ENCODE measurements at places on chromosomes 2 and 18. TPM values are rescaled to one million over a fixed set of nuclear protein-coding genes. Genes with fewer than 3 reads are reported as not detected.

The TRIB2 gene
- 32.0 TPM for total RNA-seq

The TMEM17 gene
- 4.4 TPM for total RNA-seq

The GNAL gene
- total RNA-seq = 14.7 TPM

The GPAT2 gene
- total RNA-seq = 1.6 TPM

The AGXT gene
- total RNA-seq = 0.25 TPM

The MAP2 gene
- total RNA-seq = 58.1 TPM

The MC2R gene
- total RNA-seq = not detected

The CPO gene
- total RNA-seq = not detected

The TMEM178A gene
- total RNA-seq = 2.8 TPM

The DPYSL5 gene
- total RNA-seq = 1.3 TPM

The ANKRD62 gene
- not detected for total RNA-seq

The WDR43 gene
- total RNA-seq = 70.3 TPM

The INPP1 gene
- 7.1 TPM for total RNA-seq

The HOXD1 gene
- 9.8 TPM for total RNA-seq

The MLPH gene
- total RNA-seq = 27.3 TPM

The AOX1 gene
- 0.88 TPM for total RNA-seq

The RTP5 gene
- total RNA-seq = not detected

The RGPD3 gene
- total RNA-seq = 0.14 TPM

The HAAO gene
- total RNA-seq = 2.8 TPM

The MERTK gene
- 2.7 TPM for total RNA-seq

The TRIM54 gene
- 0.27 TPM for total RNA-seq

The ZNF521 gene
- total RNA-seq = 14.5 TPM

The NCKAP1 gene
- total RNA-seq = 189 TPM

The WNT10A gene
- total RNA-seq = 7.1 TPM

The NCL gene
- 160 TPM for total RNA-seq

The ATP6V1B1 gene
- not detected for total RNA-seq

The SP100 gene
- 53.8 TPM for total RNA-seq

The SCG2 gene
- total RNA-seq = 0.08 TPM

The FRZB gene
- total RNA-seq = not detected

The BAZ2B gene
- 45.0 TPM for total RNA-seq

The IL18RAP gene
- total RNA-seq = 0.07 TPM

The MYCN gene
- 2.3 TPM for total RNA-seq

Data from kidney epithelial cell (primary cell).